NCI-H1048 (cell line): ENCODE measurements at places on chromosomes 7 and 10.

- DNase-seq, result no peak
Observed at GRCh38 chr10:124125305-124126116, 32.1 kb upstream of the CHST15 start.

DNA sequence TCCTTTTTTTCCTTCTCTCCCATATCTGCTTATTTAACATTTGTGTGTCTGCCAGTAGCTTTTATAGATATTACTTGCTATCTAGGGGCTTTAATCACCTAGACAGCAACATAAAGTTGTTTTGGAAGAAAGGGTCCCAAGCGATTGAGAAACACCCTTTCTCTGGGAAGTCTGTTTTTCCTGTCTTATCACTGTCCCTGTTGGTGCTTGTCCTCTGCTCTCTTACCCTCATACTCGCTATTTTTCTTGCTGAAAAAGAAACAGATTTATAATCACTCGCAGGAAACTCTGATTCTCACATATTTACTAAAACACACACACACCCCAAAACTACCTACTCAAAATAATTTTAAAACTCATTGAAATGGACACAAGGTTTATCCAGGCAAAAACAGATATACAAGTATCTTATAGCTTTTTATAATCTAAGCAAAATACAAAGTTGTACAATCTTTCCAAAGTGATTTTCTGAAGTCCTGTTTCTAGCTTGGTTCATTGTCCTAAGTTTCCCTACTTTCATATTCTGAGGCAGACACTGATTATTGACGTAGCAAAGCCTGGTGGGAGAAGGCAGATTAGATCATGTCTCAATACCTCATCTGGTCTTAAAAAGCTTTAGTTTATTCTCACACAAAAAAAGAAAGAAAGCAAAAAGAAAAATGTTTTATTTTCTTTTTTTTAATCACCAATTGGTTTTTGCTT is 157.3 kb downstream of the CACNA2D1 start:
- DNase-seq, result no peak

GRCh38 chr7:128410451-128410753 is 620 bp upstream of the IMPDH1 start:
- DNase-seq, result no peak

DNA sequence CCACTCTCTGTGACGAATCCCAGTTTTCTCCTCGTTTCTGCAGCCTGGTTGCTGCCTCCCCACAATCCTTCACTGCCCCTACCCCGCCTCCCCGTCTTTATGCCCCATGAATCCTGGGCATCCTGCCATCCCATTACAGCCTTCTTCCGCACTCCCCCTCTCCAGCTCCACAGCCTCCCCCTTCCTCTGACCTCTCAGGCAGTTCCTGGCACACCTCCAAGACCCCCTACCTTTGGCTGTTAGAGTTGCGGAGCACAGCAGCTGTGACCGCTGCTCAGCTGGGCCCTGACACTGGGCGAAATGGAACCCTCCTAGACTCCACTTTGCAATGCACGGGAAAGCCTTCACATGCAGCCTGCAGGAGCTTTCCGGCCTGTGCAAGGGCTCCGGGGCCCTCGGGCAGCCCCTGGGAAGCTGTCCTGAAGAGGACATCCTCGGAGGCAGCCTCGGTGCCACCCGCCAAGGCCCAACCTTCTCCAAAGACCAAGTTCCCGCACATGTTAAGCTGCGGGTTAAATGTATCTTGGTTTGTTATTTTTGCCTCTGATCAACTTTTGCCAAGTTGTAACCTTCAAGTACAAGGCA is 400.7 kb upstream of the MKI67 start:
- no peak for DNase-seq

DNA sequence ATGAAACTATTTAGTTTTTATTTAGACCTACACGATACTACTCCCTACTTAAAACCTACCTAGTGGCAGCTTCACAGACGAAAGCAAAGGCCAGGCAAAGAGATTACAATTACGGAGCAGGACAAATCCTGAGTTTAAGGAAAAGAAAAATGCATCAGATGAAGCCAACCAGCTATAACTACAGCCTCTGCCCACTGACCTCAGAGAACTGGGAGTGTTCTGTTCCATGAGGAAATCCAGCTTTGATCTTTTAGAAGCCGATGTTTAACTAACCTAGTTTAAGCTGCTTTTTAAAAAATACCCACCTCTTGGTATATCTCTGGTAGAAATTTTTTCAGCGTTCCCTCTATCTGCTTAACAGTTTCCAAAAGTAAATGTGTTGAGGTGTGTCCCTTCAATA is 3.0 kb upstream of the UPF2 start:
- no peak for DNase-seq

GRCh38 chr7:158355456-158356065 is 232.1 kb downstream of the PTPRN2 start:
- no peak for DNase-seq

DNA sequence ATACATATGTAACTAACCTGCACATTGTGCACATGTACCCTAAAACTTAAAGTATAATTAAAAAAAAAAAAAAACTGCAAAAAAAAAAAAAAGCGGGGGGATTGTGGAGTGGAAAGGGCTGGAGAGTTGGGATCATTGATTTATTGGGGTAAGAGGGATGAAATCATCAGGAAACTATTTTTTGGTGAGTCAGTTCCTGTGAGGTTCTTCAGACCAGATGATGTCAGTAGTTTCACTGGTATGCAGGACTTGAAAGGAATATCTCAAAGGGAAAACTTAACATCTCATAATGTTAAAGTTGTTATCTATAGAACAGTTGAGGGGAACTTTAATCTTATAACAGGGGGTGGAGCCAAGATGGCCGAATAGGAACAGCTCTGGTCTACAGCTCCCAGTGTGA is 32.6 kb upstream of the TECTB start:
- DNase-seq, result no peak

GRCh38 chr7:110940756-110941155 is 150.2 kb upstream of the LRRN3 start:
- DNase-seq, result no peak

- DNase-seq, result no peak
Observed at GRCh38 chr7:98968621-98969020, 90.3 kb downstream of the TRRAP start.

DNA sequence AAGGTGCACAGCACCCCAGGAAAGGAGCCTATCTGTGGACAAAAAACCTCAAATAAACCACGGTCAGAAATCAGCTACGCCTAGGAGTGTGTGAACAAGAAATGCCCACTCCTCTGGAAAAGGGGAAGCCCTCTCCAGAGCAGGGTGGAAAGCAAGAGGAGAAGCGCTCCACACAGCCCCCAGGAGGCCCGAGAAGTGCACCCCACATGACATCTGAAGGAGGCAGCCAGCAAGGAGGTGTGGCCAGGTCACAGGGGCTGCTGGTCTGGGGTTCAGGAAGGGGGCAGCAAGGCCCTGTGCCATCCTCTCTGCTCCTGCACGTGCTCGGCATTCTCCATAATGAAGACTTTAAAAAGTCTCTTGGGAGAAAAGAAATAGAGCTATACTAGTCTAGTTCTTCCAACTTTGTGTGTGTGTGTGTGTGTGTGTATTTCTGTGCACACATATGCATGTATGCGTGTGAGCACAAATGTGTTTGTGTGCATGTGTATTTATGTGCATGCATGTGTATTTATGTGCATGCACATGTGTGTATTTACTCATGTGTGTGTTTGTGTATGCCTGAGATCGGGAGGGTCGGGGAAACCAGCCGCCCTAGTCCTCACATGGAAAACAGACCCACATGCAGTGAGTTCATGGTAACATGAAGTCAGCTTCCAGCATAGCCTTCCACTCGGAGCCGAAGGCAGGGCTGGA is 76.5 kb downstream of the TNS3 start:
- no peak for DNase-seq

- DNase-seq, result no peak
Observed at GRCh38 chr10:5500162-5500670, 846 bp upstream of the CALML5 start.

- no peak for DNase-seq
Observed at GRCh38 chr10:47020471-47020870, 109.2 kb downstream of the PTPN20 start.

- no peak for DNase-seq
Observed at GRCh38 chr7:1026721-1027161, 17.6 kb upstream of the GPR146 start.

DNA sequence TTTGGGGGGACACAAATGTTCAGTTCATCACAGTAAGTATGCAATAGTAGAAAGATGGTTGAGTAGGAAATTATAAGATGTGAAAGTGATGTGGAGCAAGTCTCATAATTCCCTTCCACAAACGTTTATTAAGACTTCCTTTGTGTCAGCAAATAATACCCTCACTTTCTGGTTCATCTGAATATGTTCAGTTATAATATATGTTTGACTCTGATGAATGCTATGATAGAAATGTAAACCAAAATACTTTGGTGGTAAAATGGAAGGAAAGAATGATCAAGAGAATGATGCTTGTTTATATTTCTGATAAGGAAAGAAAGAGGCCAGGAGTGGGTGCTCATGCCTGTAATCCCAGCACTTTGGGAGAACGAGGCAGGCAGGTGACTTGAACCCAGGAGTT is 111.7 kb upstream of the PLXDC2 start:
- DNase-seq, result no peak

- no peak for DNase-seq
Observed at GRCh38 chr7:39950473-39951225, 593 bp downstream of the CDK13 start.

GRCh38 chr7:71633551-71634008 is 501.6 kb downstream of the GALNT17 start:
- no peak for DNase-seq

DNA sequence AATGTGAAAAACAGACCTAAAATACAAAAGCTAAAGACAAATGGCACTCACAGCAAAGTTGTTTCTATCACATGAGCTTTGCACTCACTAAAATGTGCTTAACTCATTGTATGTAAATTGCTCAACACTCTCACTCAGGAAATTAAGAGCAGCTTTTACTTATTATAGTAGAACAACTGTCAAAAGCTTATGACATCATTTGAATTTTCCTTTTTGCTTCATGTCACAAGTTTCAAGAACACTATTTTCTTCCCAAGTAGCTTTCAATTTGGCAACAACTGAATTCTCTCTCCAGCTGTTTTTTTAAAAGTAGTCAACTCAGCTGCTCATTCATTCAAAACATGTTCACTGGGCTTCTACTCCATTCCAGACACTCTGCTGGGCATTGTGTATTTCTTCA is 46.9 kb downstream of the ATE1 start:
- no peak for DNase-seq

GRCh38 chr7:157538321-157538720 is 201.5 kb downstream of the DNAJB6 start:
- no peak for DNase-seq

- no peak for DNase-seq
Observed at GRCh38 chr7:117950601-117951260, 77.5 kb upstream of the CTTNBP2 start.

DNA sequence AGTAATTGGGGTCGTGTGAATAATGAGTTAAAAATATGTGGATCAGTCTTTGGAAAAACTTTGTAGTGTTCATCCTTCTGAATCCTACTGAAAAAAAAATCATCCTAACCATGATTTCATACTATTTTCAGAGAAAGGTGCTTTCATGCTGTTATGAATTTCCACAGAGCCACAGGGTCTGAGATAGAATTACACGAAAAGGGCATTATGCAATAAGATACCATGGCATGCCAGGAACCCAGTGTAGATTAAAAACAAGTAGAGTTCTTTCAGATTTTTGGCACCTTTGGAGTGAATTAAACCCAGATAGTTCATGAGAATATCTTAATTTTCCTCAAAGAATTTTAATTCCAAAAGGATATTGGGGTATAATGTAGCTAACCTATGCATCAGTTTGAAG is 47.5 kb upstream of the AGMO start:
- DNase-seq, result no peak

DNA sequence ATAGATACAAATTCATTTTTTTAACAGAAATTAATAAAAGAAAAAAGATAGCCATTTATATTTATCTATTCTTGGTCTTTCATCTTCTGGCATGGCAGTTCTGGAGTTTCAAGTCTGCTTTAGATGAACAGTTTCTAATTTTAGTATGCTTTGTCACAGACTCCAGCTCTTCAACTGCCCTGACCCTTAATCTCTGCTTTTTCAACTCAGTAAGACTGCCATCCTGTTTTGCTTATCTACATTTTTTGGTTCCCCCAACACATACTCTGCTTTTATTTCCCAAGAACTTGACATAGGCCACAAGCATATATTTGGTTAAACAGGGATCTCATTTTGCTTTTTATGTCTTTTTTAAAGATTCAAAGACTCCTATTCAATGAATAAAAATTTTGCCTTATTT is 309.3 kb upstream of the KCND2 start:
- no peak for DNase-seq

- no peak for DNase-seq
Observed at GRCh38 chr7:134153493-134154136, 26.5 kb downstream of the LRGUK start.

DNA sequence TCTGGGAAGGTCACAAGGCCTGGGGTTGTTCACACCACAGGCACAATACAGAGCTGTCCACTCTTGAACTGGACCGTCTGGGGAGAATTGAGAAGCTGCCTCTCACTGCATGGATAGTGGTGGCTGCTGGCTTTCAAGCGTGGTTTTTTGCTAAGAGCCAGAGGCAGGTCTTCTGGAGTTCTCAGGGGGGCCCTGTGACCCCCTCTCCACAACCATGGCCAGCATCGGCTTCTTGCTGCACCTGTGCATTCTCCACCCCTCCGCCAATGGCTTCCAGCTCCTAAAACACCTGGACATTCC is 140.3 kb downstream of the ADCY1 start:
- DNase-seq, result no peak

DNA sequence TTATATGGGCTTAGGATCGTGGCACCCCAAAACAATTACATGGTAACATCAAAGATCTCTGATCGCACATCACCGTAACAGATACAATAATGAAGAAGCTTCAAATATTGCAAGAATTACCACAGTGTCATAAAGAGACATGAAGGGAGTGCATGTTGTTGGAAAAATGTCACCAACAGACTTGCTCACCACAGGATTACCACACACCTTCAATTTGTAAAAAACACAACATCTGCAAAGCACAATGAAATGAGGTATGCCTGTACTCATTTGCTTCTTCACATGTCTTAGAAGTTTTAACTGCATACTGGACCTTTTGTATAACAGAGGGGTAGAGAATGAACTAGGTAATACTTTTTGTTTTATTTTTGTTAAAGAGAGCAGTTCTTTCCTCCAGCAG is 96.6 kb downstream of the TPST1 start:
- DNase-seq, result no peak

DNA sequence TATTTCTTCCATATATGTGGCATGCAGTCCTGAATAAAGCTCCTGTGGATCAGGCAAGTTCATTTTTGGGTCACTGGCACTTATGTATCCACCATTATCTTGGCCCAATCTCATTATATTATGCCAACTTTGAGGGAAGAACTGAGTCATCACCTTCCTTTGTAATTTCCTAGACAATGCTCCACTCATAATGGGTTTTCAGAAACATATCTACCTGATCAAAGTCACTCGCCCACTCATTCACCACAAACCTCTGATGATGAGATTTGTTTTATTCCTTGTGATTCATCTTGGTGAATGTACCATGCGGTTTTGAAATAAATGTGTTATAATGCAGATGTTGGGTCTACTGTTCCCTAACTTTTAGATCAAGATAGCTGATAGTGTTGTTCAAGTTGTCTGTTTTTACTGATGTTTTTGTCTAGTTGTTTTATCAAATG is 525.8 kb downstream of the KIF20B start:
- no peak for DNase-seq

- no peak for DNase-seq
Observed at GRCh38 chr7:141911391-141911790, 4.8 kb upstream of the OR9A4 start.
